Renal pelvis (tissue), 12 donors: ENCODE measurements at places on chromosomes 3 and 15. TPM values are rescaled to one million over a fixed set of nuclear protein-coding genes. Genes with fewer than 3 reads are reported as not detected.

Gene AADAC
- polyA plus RNA-seq = 0.19 TPM

Gene PP2D1
- polyA plus RNA-seq = 0.36 TPM

GRCh38 chr3:47612178-47612577, 33.5 kb upstream of the CSPG5 start:
- DNase-seq = no peak

DNA sequence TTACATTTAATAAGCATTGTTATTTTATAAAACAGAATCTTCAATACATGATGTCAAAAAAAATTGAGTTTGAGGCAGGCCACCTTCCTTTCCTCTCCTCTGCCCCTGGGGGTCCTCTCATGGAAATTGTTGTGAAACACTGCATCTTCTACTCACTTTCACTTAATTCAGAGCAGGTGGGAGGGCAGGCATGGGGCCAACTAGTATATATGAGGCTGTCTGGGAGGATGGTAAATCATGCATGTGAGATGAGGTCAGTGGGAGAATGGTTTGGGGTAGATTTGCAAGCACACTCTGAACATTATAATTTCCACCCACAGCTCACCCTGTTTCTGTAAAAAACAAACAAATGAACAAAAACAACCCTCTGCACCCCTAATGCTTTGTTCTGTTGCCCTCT, 10.4 kb upstream of the CCDC14 start:
- no peak for DNase-seq

GRCh38 chr3:151230646-151231045, 27.6 kb upstream of the GPR171 start:
- DNase-seq = no peak

DNA sequence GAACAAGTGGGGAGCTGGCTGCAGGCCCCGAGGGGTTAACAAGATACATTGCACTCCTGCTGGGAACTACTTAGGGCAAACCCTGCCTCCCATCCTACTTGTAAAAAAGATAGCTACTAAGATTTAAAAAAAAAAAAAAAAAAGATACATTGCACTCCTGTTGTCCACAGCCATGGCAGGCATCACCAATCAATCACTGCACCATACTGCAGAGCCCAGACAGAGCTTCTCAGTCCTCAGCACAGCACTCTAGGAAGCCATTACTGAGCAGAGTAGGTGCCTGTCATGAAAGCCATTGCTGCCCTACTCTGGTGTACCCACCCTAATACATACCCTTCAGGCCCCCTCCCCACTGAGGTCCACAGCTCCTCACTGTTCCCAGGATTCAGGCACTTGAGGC, 64.8 kb downstream of the RASGRF1 start:
- DNase-seq = no peak

GRCh38 chr15:42134617-42135245, 21.7 kb downstream of the PLA2G4F start:
- no peak for DNase-seq

DNA sequence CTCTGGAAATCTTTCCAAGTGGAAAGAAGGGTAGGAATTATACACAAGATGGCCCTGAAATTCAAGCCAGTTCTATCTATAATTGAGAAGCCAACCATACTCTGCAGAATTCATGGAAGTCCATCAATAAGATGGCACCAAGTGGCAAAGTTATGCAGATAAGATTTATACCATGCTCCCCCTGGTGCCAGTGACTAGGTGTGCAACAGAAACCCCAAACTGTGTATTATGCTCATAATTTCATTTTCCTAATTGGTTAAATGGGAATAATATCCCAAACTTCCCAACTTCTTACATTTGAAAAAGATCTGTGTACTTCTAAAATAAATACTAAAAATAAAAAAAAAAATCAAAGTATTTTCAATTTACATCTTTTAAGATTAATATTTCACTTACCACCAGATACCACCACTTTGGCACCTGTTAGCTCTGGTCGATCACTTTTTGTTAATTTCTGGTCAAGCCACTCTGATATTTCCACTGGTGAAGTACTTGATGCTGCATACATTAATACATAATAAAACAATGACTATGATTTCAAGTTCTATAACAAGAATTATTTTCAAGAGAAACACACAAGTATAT, 25.9 kb downstream of the ETFA start:
- DNase-seq = no peak
